ENCODE measurements at places on chromosomes 1 and 21. TPM values are rescaled to one million over a fixed set of nuclear protein-coding genes. Genes with fewer than 3 reads are reported as not detected.

- no peaks in the 10 kb centered on the region for H3K36me3 ChIP-seq
- DNase-seq, result no peak
- no peaks in the 10 kb centered on the region for H3K4me1 ChIP-seq
- H3K4me3 ChIP-seq, result no peak overlapping the region
These were observed 67.5 kb upstream of the DUSP10 start for GRCh38 chr1:221809091-221810029.

DNA sequence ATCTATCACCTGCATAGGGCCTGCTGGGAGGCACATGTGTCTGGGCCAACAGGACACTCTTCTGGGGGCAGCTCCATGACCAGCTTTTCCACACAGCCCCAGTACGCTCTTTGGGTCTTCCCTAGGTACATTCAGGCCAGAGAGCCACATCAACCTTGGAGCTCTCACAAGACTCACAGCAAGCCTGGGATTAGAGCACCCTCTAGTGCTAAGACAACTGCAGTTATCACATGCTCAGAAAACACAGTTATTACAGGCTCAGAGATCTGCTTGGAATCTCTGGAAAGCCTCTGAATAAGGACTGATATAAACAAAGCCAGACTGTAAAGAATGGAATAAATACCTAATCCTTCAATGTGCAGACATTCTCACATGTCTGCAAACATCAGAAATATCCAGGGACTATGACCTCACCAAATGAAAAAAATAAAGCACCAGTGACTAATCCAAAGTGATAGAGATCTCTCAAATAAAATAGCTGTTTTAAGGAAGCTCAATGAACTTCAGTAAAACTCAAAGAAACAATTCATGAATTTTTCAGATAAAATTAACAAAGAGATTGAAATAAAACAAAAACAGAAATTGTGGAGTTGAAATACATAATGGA is 563.9 kb upstream of the NR5A2 start:
- no peak overlapping the region for H3K4me3 ChIP-seq
- H3K4me1 ChIP-seq, result peaks cover 2% of the 10 kb centered on the region
- H3K36me3 ChIP-seq, result peaks cover 12% of the 10 kb centered on the region
- H3K27ac ChIP-seq, result no peak overlapping the region
- no peak for DNase-seq

GRCh38 chr1:169959686-169960085 is 66.0 kb upstream of the SCYL3 start:
- no peaks in the 10 kb centered on the region for H3K36me3 ChIP-seq
- no peaks in the 10 kb centered on the region for H3K4me1 ChIP-seq
- no peak overlapping the region for H3K4me3 ChIP-seq
- H3K27ac ChIP-seq, result no peak overlapping the region

DNA sequence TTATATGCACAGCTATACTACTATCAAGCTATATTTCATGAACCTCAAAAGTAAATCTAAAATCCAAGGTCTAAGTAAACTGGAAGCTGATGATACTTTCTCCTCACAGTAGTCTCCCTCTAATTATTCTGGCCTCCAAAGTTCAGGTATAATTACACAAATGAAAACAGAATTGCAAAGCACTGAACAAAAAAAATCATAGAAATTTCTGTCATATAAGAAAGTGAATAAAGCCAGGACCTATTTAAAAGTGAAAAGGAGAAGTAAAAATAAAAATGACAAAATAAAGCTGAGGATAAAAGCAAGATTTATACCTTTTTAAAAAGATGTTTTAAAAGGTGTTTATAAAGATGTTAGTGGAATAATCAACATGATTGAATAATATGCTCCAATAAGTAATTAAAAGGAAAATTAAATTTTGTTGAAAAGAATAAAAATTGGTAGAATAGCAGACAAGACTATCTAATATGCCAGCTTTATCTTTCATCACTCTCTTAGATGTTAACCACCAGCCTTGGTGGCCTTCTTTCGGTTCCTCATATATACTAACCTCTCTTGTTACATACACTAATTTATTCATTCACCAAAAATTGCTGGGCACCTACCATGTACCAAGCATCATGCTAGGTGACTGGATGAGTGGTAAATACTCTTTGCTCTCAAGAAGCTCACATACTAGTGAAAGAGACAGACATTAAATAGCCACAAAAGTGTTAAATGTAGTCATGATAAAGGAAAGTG is 25.1 kb downstream of the SHCBP1L start:
- no peaks in the 10 kb centered on the region for H3K27me3 ChIP-seq
- H3K4me1 ChIP-seq, result peaks cover 2% of the 10 kb centered on the region
- no peak overlapping the region for H3K4me3 ChIP-seq
- DNase-seq, result no peak
- H3K36me3 ChIP-seq, result peaks cover 6% of the 10 kb centered on the region

DNA sequence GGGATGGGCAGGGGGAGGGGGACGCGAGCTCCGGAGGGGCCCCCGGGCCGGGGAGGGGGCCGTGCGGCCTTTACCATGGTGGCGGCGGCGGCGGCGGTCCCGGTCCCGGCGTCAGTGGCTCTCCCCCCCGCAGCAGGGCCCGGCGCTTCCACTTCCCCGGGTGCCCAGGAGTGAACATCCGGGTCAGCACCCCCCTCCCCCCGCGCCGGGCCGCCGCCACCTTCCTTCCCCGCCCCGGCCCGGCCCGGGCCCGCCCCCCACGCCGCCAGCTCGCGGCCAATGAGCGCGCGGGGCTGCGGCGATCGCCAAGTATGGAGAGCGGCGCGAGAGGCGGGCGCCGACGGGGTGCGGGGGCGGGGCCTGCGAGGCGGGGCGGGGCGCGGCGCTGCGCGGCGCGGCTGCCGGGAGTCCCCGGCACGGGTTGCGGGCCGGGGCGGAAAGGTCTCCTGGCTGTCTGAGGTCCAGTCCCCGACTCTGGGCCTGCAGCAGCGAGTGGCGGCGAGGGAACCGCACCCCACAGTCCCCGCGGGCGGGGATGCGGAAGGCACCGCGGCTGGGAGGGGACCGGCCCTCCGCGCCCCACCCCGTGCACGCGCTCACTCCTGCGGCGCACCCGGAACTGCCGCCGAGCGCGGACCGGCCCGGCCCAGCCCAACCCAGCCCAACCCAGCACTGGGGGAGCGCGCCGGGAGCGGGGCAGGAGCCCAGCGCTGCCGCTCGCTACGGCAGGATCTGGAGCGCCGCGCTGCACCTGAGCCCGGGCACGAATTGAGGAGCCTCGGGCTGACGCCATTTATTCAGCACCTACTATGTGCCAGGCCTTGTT is at the start of gene CAPZB:
Gene CAPZB (minus strand): TSS at position 178 of the 826 bp plus-strand sequence. CDS start 101 bp downstream, at position 77.
- peak within 1 kb of the TSS; percentile 98 for H3K4me3 ChIP-seq
- no peaks in the 10 kb centered on the region for H3K36me3 ChIP-seq
- peak; percentile 96 for DNase-seq
- peaks cover 4% of the 10 kb centered on the region for H3K27me3 ChIP-seq
- H3K27ac ChIP-seq, result peak within 1 kb of the TSS; percentile 92
- peaks cover 38% of the 10 kb centered on the region for H3K4me1 ChIP-seq

PHLDA3 gene
- total RNA-seq, result 18.5 TPM

DNA sequence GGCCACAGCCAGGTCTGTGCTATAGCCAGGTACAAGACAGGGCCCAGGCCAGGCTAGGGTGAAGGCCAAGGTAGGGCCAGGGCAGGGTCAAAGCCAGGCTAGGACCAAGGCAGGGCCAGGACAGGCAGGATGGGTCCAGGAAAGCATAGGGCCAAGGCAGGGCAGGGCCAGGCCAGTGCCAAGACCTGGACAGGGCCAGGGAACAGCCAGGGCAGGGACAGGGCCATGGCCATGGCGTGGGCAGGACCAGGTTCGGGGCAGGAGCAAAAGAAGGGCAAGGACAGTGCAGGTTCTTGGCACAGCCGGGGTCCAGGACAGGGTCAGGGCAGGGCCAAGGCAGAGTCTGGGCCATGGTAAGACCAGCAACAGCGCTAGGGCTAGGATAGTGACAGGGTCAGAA is 153.4 kb downstream of the LIPI start:
- H3K27me3 ChIP-seq, result peaks cover 1% of the 10 kb centered on the region
- H3K4me1 ChIP-seq, result no peaks in the 10 kb centered on the region
- DNase-seq, result no peak
- H3K4me3 ChIP-seq, result no peak overlapping the region

SOD1 gene
- 93.7 TPM for total RNA-seq

DNA sequence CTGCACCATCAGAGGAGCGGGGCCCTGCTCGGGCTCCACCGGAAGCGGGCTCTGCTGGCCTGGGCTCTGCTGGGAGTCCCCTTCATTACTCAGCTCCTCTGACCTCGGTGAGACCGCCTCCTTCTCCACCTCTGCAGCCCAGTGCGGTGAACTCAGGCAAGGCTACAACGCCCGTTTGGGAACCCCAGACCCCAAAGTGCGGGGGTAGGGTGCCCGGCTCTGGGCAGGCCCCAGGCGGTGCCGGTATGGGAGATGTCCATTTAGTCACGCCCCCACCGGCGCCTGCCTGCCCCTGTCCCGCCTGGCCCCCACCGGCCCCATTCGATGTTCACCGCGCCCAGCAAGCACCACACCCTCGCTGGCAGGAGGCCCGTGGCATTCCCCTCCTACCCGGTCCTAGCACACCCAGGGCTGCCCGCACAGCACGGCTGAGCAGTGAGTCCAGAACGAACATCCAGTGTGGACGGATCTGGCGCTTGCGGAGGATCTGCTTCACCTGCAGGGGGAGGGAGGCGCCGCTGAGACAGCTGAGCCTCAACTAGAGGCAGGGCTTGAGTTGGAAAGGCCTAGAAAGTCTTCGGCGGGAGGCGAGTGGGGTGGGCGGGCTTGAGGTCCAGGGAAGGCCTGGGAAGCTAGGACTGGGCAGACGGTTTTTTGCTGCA is 10.0 kb downstream of the MAP3K6 start:
- no peak overlapping the region for H3K4me3 ChIP-seq
- DNase-seq, result peak; percentile 33
- no peaks in the 10 kb centered on the region for H3K36me3 ChIP-seq
- no peak overlapping the region for H3K27ac ChIP-seq
- peaks cover 4% of the 10 kb centered on the region for H3K4me1 ChIP-seq

SORT1 gene
- 53.2 TPM for total RNA-seq

GRCh38 chr1:162248854-162249535 is 127.7 kb downstream of the SPATA46 start:
- H3K36me3 ChIP-seq, result no peaks in the 10 kb centered on the region
- H3K27ac ChIP-seq, result no peak overlapping the region
- H3K4me3 ChIP-seq, result no peak overlapping the region
- H3K27me3 ChIP-seq, result no peaks in the 10 kb centered on the region
- DNase-seq, result no peak

SELENBP1 gene
- 2.9 TPM for total RNA-seq

TLR5 gene
- not detected for total RNA-seq

- H3K36me3 ChIP-seq, result peaks cover 11% of the 10 kb centered on the region
- no peaks in the 10 kb centered on the region for H3K27me3 ChIP-seq
- H3K4me3 ChIP-seq, result no peak overlapping the region
- no peaks in the 10 kb centered on the region for H3K4me1 ChIP-seq
These were observed 51.6 kb downstream of the PCBP3 start for GRCh38 chr21:45695086-45695485.

TAS1R3 gene
- total RNA-seq, result 1.3 TPM

ZNF648 gene
- not detected for total RNA-seq

TAS1R1 gene
- total RNA-seq, result not detected

- no peak overlapping the region for H3K4me3 ChIP-seq
- no peaks in the 10 kb centered on the region for H3K36me3 ChIP-seq
- H3K27ac ChIP-seq, result no peak overlapping the region
- peaks cover 2% of the 10 kb centered on the region for H3K27me3 ChIP-seq
- H3K4me1 ChIP-seq, result peaks cover 12% of the 10 kb centered on the region
These were observed 131.2 kb upstream of the COA6 start for GRCh38 chr1:234241941-234242490.

GRCh38 chr1:116024626-116025025 is 48.3 kb downstream of the SLC22A15 start:
- no peaks in the 10 kb centered on the region for H3K27me3 ChIP-seq
- DNase-seq, result no peak
- peaks cover 12% of the 10 kb centered on the region for H3K36me3 ChIP-seq
- H3K4me1 ChIP-seq, result peaks cover 2% of the 10 kb centered on the region
- H3K27ac ChIP-seq, result no peak overlapping the region

S100A16 gene
- 1.1 TPM for total RNA-seq

TFF2 gene
- not detected for total RNA-seq

DNA sequence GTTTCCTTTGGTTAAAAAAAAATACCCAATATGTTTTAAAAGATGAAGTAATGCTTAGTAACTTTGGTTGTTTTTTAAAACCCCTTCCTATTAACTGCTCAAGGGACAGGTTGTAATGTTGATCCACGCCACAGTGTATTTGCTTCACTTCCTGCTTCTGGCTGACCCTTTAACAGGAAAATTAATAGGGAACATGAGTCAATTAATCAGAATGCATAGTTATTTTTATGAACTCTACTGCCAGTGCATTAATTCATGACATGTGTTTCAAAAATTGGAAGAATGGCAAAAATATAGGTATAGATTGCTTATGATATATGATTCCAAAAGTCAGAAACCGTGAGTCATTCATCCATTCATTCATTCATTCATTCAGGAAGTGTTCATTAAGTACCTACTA is 204.8 kb downstream of the SETD4 start:
- H3K4me1 ChIP-seq, result peaks cover 8% of the 10 kb centered on the region
- H3K27me3 ChIP-seq, result peaks cover 2% of the 10 kb centered on the region
- no peak for DNase-seq
- no peak overlapping the region for H3K27ac ChIP-seq
- no peak overlapping the region for H3K4me3 ChIP-seq

OR2AK2 gene
- total RNA-seq, result 0.49 TPM

FLG gene
- total RNA-seq, result not detected

DNA sequence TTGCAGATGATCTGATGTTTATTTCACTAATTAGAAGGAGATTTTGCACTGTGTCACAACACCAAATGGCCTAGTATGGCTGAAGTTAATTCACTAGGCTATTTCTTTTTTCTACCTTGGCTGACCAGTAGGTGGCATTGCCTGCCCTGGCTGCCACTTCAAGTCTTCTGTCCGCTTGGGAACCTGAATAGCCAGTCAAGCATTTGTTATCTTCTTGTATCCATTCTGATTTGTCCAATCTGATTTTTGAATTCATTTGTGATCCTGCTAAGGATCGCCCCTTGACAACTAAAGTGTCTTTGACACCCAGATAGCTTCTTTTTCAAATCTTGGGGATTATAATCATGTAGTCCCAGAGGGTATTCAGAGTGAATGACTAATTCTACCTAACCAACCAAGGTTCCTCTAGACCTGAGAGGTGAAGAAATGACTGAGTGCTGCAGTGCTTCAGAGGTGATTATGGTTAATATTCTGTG is 99.4 kb downstream of the GIPC2 start:
- H3K4me3 ChIP-seq, result no peak overlapping the region
- DNase-seq, result peak; percentile 39
- no peaks in the 10 kb centered on the region for H3K36me3 ChIP-seq
- no peak overlapping the region for H3K27ac ChIP-seq
- H3K4me1 ChIP-seq, result no peaks in the 10 kb centered on the region
- no peaks in the 10 kb centered on the region for H3K27me3 ChIP-seq

NUDT4B gene
- total RNA-seq, result not detected

GRCh38 chr1:53913352-53914033 is 19.5 kb downstream of the DIO1 start:
- H3K36me3 ChIP-seq, result no peaks in the 10 kb centered on the region
- H3K4me1 ChIP-seq, result peaks cover 15% of the 10 kb centered on the region
- peak overlapping the region; percentile 46 for H3K4me3 ChIP-seq
- DNase-seq, result no peak

ODR4 gene
- 20.6 TPM for total RNA-seq

DNA sequence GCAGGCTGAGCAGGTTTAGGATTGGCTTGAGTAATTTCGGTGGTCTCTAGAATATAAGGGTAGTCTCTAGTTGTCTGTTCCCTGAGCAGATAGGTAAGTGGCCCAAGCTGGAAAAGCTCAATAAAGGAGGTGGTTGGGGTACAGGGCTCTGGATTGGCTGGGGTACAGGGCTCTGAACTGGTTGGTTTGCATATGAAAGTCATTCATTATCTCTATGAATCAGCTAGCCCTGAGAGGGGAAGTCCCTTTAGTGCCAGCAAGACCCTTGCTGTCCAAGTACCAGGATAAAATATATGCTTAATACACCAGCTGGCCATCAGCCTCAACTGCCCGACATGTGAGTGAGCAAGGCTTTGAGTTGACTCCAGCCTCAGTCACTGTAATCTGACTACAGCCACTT is 93.0 kb downstream of the ZBTB18 start:
- H3K27me3 ChIP-seq, result no peaks in the 10 kb centered on the region
- peaks cover 6% of the 10 kb centered on the region for H3K4me1 ChIP-seq
- no peak overlapping the region for H3K27ac ChIP-seq

Data from glutamatergic neuron (in vitro differentiated cells).